GM12878 (cell line): ENCODE measurements at places on chromosomes 13 and 19.

DNA sequence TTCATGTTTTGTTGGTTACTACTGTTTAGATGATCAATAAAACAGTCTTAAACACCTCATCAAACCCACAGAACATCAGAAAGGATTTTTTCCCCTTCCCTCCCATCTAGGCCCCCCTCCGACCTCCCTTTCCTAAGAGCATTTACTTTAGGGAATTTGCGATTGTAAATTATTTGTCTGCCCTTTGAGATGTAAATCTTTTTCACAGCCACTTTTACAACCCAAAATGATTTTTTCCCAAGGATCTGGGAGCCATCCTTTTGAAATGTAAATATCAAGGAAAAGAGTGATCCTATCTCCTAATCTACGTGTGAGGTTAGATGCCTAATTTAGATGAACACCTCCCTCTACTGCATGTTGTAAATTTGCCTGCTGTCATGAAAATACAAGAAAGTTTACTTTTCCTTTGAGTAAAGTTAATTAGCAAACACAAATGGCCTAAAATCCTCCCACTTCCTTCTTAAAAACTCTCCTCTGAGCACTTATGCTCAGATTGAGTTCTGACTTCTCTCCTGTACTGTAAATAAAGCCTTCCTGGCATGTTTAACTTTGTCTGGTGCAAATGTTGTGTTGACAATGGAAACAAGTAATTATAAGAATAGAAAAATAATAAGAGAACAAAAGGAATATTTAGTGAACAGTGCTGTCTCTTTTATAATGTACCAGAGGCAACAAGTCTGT lies 1646.9 kb upstream of the SPRY2 start:
- no peak for DNase-seq

DNA sequence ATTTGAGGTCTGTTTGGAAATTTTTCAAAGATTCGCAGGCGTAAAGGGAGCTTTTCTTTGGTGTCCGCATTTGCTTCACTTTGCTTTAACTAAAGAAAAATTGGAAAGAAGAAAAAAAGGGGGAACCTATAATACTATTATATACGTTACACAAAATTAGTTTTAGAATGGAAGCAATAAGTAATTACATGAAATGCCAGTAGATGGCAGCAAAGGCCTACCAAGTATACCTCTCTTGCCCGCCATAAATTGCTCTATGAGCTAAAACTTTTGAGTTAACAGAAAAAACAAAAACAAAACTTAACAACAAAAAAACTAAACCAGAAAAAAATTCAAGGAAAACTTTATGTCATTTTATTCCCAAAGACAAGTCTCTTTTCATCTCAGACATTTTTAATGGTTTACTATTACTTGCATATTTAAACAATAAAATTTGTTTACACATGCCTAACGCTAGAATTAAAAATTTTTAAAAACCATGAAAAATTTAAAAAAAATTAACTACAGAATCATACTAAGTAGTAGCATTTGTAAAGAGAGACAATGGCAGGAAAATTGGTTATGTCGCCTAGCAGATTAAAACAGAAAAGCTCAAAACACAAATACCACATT lies 271.4 kb downstream of the NALCN start:
- peak; percentile 5 for DNase-seq

GRCh38 chr19:46412650-46413261 lies 608 bp downstream of the CCDC8 start:
- DNase-seq, result no peak

GRCh38 chr13:41694545-41695301 lies 237.4 kb downstream of the RGCC start:
- DNase-seq, result peak; percentile 7

DNA sequence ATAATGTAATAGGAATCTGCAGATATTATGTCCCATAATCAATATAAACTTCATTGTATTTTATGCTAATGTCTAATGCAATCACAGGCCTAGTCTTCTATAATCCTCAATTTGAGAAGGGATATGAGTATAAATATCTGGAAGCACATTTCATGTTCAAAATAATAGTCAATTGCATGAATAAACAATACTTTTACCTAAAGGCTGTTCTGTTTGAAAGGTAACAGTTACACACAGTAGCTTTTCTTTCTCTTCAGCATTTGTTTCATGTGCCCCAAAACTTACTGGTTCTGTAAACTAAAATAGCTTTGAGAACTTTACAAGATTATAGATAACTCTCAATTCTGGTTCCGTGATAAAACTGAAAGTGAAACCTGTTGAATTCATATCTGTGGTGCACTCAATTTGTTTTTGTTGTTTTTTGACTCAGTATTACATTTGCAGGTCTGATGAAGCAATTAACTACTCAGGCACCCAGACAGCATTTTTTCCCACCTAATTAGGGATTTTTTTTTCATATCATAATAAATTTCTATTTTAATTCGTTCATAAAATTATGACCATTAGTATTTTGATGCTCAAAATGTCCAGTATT lies 1193.8 kb downstream of the SLITRK1 start:
- no peak for DNase-seq

GRCh38 chr13:33228648-33229445 lies 56.7 kb downstream of the STARD13 start:
- DNase-seq, result no peak

DNA sequence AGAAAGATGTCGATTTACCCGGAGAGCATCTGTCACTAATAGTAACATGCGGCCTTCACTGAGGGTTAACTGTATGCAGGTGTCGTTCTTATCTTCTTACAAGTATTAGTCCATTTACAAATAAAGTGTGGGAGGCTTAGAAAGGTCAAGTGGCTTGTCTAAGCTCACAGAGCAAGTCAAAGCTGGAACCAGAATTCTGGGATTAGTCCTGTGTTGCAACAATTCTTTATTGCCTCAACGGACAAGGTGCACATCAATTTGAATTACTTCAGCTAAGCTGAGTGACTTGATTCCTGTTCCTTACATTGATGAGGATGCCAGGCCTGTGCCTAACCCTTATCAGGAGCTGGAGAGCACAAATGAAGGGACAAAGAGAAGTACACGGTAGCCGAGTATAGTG lies 1193.6 kb downstream of the UQCRFS1 start:
- no peak for DNase-seq

- peak; percentile 55 for DNase-seq
These were observed at the start of gene KANK3 for GRCh38 chr19:8342684-8343482. Gene KANK3 (minus strand): TSS chr19:8343262. CDS start chr19:8337828, 5,434 bp downstream.

GRCh38 chr13:21637296-21637695 lies 33.3 kb upstream of the MICU2 start:
- DNase-seq, result no peak

DNA sequence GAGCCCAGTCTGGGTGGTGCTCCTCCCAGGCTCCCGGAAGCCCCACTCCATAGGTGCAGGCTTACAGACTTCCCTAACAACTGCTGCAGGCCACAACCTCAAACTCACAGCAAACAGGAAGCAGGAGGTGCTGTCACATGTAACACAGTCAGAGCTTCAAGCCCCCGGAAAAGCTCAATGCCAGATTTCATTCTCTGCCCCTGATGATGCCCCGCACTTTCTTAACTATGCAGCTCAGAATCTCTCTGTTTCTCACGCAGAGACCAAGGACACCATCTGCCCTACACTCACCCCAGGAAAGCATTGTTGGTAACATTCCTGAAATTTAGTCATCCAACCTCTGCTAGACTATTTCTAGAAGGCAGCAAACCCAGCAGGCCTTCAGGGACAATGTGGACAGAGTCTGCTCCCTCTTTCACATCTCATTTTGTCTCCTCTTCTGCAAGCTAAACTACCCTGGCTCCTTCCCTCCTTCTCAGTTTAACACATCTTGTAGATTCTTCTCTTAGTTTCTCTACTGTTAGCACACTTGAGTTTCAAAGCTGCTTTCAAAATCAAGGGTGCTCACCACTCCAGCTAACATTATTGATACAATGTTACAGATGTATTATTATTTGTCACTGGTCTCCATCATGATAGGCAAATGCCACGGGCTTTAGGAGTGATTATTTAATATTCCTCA lies 162.5 kb downstream of the KCTD12 start:
- DNase-seq, result no peak

DNA sequence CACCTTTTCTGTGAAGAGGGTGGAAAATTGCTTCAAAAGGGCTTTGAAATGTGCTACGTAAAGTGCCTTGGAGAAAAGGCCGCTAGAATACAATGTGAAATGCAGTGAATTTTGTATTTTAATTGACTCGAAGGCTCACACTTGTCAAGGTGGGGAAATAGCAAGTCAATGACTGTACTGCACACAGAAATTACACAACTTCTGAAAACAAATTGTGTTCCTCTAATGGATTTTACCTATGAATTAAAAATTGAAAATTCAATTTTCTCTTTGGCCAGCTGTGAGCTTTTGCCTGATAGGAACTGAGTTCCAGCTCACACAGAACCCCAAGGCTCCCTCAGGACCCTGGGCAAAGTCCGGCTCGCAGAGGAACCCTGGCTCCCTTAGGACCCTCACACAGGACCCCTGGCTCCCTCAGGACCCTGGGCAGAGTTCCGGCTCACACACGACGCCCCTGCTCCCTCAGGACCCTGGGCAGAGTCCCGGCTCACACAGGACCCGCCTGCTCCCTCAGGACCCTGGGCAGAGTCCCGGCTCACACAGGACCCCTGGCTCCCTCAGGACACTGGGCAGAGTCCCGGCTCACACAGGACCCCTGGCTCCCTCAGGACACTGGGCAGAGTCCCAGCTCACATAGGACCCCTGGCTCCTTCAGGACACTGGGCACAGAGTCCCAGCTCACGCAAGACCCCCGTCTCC lies 324.9 kb downstream of the UQCRFS1 start:
- DNase-seq, result no peak

GRCh38 chr13:113390874-113391497 lies 27.1 kb upstream of the GRTP1 start:
- DNase-seq, result no peak
